ENCODE measurements at places on chromosomes 5 and 9.
A peak's percentile ranks its signal among the peaks of the same experiment; 100 is the strongest.

- DNase-seq, result no peak
Measured at GRCh38 chr5:107464416-107464815, 206.3 kb downstream of the EFNA5 start.

DNA sequence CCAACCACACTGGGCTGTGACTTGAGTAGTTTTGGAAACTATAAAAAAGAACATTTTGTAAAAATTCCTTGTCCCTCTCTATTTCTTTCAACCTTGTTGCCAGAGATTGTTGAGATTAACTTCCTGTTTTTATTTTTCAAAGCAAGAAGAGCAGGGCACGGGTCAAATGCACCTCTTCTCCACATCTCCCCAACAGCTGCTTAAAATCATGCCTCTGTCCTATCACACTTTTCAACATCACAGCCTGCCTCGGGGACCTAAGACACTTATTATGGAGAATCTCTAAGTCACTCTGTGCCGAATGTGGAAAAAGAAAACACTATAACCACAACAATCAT lies 280.3 kb upstream of the TNC start:
- DNase-seq, result no peak

- DNase-seq, result no peak
Measured at GRCh38 chr9:112149211-112149610, 25.9 kb downstream of the SUSD1 start.

- DNase-seq, result no peak
Measured at GRCh38 chr9:130990306-130990977, 18.5 kb upstream of the LAMC3 start.

DNA sequence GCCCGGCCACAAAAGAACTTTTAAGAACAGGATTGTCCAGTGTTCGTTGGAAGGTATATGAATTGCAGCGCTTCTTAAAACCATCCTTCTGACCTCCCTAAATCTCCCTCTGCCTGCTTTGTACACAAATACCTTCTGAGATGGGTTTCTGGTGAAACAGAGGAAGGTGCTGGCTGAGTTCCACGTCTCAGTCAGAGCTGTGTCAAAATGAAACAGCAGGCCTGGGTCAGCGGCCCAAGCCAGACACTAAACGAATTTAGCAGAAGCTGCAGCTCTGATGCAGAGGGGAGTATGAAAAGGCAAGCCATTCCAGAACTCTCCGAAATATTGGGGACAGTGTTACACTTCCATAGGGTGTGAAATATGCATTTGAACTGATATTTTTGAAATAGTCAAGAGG lies 37.8 kb upstream of the CRB2 start:
- no peak for DNase-seq

DNA sequence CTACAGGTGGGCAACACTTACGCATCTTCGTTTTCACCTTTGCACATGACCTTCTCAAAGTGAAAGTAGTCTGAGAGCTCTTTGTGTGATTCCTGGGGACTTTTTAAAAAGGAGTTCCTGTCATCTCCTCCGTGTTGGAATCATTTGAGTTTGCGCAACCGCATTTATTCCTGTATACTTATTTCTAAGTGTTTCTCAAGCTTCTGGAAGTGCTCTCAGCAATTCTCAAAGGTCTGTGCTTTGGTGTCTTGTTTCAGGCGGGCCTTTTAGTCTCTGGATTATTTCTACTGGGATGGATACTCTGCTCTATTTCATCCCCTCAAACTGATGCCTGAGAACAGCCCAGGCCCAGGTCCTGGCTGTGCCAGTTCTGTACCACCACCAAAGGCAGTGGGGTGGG lies 226.5 kb upstream of the TUT7 start:
- no peak for DNase-seq

DNA sequence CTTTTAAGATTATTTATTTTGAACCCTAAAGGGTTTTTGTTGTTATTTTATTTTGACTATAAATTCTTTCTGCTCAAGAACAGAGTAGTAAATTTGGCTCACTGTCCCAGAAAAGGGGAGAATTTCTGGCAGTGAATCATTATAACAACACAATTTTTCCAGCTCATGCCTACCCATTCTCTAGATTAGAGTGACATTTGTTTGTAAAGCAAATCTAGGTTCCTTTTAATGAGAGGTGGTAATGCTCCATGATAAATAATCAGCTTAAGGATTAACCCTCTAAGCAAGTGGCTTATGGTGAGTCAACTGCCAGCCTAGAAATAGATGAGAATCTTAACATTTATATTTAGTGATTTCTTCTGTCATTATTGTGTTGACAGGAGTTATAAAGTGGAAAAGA lies 409.2 kb downstream of the NFIB start:
- no peak for DNase-seq

DNA sequence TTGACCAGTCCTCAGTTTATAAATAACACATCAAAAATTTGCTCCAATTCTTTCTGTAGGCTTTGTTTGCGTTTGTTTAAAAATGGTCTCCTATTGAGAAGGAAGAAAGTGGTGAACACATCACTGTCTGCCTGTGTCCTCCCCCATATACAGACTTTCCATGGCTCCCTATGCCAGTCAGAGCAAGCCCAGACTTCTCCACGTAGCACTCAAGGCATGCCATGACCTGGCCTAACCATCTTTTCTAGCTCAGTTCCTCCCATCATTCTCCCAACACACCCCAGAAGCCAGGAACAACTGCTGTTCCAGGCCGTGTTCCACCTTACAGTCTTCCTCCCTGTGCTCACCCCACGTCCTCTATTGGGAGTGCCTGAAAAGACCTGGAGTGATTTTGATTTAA lies 129.6 kb upstream of the ZNF618 start:
- DNase-seq, result no peak

- no peak for DNase-seq
Measured at GRCh38 chr5:40227931-40228330, 451.8 kb upstream of the PTGER4 start.

GRCh38 chr9:130294664-130295063 lies 29.1 kb downstream of the HMCN2 start:
- no peak for DNase-seq

DNA sequence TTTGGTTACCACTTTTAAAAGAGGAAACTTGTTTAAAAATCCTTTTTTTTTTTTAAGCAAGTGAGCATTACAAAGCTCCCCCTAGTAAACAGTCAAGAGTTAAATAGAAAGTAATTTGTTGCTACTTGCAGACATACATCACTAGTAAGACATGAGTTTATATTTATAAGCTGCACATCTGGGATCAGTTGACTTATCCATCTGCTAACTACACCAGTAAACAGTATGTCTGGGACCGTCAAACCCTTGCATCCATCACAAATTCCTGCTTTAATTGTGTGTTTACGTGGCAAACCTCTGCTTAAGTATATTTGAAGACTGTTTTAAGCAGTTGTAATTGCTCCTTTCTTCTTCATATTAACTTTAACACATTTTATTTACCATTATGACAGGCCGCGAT lies 146.8 kb downstream of the EBF1 start:
- DNase-seq, result no peak

DNA sequence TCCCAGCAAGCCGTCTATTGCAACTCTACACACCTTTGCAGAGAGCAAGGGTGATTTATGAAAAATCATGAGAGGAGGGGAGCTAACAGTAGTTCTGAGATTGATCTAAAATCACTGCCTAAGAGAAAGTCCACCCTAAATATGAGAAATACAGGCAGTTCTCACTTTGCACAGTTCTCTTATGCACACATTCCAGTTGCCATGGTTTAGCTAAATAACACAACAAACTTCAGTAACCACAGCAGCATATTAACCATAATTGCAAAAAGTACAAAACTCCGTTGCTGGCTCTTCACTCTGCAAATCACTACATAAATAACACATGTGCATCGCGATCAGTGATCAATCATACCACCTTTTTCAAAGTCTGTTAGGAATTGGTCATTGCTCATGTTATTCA lies 31.1 kb downstream of the PGGT1B start:
- no peak for DNase-seq

DNA sequence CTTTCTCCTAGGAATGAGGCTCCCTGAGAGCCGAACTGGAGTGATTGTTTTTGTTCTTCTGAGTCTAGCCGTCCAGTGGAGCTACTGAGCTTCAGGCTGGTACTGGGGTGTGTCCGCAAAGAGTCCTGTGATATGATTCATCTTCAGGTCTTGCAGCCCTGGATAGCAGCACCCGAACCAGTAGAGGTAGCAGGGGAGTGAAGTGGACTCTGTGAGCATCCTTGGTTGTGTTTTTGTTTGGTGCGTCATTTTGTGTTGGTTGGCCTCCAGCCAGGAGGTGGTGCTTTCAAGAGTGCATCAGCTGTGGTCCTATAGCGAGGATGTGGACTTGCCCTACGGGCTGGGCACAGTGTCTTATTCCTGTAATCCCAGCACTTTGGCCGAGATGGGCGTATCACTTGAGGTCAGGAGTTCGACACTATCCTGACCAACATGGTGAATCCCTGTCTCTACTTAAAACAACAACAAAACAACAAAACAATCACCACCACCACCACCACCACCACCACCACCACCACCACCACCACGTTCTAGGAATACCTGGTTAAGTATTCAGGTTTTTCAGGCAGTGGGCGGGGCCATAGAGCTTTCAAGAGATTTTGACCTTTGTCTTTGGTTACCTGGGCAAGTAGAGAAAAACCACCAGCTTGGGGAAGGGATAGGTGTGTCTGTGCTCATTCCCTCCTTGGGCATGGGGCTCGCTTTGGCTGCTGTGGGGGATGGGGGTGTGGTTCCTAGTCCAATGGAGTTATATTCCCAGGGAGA lies 154.0 kb downstream of the WDR70 start:
- no peak for DNase-seq

DNA sequence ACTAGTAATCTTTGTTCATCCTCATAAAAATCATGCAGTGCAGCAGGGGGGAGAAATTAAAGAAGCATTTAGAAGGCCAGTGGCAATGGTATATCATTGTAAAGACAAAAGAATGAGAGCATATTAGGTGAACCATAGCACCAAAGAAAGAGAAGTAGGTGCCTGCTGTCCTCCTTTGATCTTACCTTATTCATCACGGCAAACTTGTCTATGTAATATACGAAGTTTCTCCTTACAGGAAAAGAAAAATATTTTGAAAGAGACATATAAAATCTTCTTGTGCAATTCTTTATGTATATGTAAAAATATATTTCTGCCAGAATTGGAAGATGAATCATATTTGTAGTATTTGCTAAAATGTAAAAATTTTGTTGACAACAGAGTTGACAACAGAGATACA lies 411.3 kb upstream of the ARRDC3 start:
- no peak for DNase-seq

GRCh38 chr9:75455444-75455921 lies 367.2 kb downstream of the OSTF1 start:
- no peak for DNase-seq

- DNase-seq, result peak; percentile 49
Measured at GRCh38 chr9:4339357-4339756, 39.5 kb upstream of the GLIS3 start.

- no peak for DNase-seq
Measured at GRCh38 chr9:93124793-93125192, 9.3 kb downstream of the NINJ1 start.

GRCh38 chr5:97501965-97502305 lies 318.9 kb upstream of the RIOK2 start:
- no peak for DNase-seq

DNA sequence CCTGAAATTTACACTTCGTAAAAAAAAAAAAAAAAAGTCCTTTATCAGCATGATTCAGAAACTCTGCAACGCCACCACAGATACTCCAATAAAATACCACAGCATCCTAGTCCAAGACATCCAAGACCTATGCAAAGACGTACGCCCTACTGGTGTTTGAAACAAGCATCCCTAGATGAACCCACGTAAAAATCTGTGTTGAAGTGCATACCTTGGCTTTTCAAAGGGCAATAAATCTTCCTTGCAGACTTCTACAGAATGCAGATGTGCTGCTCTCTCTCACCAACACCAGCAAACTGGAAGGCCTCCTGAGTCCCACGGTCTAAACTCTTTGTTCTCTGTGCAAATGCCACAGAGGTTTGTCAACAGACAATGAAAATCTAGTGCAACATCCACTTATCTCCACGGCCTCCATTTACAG lies 38.8 kb downstream of the MYO10 start:
- no peak for DNase-seq

GRCh38 chr9:19663570-19663969 lies 125.3 kb downstream of the SLC24A2 start:
- no peak for DNase-seq

DNA sequence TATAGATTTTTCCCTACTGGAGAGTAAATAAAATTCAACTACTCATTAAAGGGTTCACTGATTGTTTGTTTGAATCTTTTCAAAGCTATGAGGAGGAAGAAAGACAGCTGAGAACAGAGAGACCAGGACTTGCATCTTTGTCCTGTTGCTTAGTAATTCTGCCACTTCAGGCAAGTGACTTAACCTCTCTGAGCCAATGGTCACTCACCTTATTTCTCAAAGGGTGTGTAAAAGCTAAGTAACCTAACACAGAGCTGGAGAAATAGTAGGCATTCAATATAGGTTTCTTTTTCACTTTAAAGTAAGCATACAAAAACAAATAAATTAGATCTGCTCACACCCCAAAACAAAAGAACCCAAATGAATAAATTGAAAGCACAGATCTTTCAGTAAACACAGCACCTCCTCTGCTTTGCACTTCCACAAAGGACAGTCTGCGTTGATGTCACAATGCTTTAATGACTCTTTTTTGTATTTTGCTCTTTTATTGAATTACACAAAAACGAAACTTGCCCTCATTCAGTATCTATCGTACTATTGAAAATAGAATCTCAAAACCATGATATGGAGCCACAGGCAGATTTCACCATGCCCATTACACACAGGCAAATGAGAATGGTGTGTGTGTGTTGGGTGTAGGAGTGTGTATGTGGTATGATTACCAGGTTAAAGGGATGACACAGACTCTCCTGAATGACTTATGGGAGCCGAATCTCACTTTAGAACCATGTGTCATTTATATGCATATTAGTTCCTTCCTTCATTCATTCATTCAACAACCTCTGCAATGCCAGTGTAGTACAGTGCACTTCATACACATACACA lies 166.0 kb downstream of the EBF1 start:
- no peak for DNase-seq

GRCh38 chr9:88777498-88778312 lies 213.6 kb upstream of the S1PR3 start:
- DNase-seq, result no peak

DNA sequence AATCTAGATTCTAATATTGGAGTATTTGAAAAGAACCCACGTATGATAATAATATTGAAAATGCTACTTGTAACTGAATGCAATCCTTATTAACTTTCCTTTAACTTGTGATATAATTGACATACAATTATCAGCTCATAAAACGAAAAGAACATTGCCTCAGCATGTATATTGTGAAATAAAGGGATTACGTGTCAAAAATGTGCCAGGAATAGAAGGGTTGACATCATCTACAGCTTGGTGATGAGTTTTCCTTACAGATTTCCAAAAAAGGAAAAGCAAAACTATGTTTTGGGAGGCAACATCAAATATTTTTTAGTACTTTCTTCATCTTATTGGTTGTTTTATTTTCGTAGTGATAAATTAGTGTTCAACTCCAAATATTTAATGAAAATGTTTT lies 266.0 kb upstream of the PTGER4 start:
- DNase-seq, result no peak

- no peak for DNase-seq
Measured at GRCh38 chr5:179836225-179837019, 15.7 kb downstream of the SQSTM1 start.

GRCh38 chr9:6243746-6244145 lies 28.1 kb downstream of the IL33 start:
- DNase-seq, result no peak

All from KG1 (cell line).